ENCODE measurements at places on chromosomes 6 and 20. TPM values are rescaled to one million over a fixed set of nuclear protein-coding genes. Genes with fewer than 3 reads are reported as not detected.

DNA sequence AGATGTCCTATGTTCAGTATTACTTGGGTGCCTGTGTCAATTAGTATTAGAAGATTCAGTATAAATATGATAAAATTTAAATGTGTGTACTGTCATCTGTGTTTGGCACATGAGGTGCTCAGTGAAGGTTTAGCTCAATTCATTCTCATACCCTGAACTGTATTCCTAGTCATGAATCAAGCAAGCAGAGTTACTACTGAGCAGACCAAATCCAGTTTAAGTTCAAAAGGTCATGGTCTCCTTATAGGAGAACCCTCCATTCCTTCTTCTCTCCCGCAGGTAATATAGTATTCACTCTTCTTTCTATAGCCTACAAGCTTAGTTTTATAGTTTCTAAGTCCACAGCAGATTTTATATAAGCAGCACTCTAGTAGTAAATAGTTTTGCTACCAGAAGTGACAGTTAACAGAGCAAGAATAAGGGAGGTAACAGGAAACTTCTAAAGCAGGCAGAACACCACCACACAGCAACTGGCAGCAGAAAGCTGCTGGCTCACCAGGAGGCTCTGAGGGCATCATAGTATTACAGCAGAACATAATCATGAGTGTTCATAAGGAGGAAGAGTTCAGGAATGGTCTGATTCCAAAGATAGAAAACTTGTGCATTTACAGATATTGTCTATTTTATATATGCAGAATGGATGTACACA lies 133.2 kb downstream of the SLC16A10 start:
- no peak for DNase-seq

DNA sequence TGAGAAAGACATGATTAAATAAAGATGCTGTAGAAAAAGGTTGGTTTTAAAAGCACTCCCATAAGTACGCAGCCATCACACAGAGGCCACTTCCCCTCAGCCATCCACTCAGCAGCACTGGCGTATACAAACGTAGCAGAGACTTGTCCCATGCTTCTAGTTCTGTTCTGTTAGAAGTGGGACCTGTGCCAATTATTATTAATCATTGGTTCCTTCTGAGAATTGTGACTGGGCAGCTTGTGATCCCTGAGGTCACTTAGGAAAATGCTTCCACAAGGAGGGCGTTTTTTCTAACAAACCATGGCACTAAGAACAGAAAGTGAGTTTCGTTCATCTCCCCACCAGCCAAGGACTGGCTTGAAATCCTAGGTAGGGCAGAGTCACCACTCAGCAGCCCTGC lies 53.9 kb downstream of the FAM120B start:
- no peak for DNase-seq

DNA sequence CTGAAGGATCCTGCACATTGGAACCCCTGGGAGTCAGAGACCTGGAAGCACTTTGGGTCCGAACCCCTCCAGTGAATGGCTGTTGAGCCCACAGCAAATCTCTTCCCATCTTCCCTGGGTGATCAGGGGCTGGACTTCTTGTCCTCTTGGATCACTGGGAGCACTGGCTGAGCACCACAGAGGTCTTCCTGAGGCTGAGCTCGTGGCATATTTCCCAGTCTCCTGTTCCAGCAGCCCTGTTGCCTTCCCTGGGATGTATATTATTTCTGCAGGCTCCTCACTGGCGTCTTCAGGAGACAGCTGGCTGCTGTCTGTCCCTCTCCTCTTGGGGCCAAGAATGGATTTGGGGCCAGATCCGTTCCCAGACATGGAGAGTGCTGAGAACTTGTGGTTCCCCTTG lies 43.4 kb downstream of the PTK7 start:
- no peak for DNase-seq

DNA sequence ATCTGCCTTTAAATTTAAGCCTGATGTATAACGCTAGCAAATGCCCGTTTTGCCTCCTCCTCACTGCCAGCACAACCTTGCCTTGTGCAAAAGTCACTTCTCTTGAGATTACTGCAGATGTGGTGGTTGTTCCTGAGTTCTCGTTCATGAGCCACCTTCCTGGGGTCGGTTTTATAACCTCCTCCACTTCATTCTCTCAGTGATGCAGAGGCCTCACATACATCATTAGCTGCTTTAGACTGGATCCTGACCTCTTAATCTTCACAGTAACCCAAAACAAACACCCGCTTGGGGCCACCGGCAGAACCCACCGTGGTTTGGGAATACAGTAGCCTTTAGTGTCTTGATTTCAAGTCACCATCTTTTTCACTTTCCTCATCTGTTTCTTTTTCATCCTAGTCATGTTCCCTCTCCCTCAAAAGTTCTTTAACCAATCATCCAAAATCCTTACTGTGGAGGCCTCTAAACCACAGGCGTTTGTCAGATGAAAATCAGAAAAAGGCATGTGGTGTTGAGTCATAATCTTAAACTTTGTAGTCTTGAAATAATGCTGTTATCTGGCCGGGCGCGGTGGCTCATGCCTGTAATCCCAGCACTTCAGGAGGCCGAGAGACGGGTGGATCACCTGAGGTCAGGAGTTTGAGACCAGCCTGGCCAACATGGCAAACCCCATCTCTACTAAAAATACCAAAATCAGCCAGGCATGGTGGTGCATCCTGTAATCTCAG lies 430.3 kb upstream of the SOX4 start:
- DNase-seq = no peak

DNA sequence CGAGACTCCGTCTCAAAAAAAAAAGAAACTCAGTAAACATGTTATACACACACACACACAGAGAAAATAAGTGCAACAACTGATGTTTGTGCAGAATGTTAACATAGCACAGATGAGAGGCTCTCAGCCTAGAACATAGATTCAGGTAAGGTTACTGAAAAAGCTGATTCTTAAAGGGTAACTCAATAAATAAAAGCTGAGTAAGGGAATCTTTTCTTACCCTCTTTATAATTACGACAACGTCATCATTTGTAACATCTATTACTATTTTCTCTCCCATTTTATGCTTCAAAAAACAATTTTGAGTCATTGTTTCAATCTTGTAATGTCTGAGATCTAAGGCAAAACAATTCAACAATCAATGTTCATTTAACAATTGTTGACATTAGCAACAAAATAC lies 644.8 kb downstream of the RFPL4B start:
- DNase-seq = no peak

GRCh38 chr20:25485872-25486271 lies 78.4 kb downstream of the GINS1 start:
- DNase-seq = no peak

DNA sequence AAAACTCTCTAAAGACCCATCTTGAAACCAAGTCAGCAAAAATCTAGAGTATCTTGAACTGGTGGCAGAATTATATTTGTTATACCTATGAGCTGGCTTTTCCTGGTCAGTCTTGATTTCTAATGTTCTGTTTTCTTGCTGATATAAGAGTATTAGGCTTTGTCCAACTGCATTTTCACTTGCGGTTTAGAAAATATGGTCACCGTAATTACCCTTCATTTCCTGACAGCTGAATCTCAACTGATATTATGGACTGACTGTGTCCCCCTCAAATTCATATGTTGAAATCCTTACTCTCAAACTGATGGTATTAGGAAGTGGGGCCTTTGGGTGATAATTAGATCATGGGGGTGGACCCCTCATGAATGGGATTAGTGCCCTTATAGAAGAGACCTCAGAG lies 72.1 kb downstream of the TXLNB start:
- no peak for DNase-seq

DNA sequence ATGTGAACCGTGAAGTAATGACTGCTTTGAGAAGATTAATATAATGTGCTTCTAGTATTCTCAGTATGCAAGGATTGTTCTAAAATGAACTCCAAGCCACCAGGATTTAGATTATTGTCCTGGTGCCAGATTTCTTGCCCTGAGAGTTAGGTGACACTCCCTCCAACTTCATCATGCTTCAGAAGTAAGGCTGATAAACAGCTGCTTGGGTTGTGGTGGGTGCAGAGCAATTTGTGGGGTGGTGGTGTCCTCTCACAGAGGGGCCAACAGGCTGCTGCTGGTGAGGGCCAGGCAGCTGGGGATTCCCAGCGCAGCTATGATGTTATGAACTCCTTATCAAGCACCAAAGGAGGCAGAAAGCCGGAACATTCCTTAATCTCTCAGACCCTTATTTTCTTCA lies 114.6 kb downstream of the MCHR2 start:
- DNase-seq = no peak

DNA sequence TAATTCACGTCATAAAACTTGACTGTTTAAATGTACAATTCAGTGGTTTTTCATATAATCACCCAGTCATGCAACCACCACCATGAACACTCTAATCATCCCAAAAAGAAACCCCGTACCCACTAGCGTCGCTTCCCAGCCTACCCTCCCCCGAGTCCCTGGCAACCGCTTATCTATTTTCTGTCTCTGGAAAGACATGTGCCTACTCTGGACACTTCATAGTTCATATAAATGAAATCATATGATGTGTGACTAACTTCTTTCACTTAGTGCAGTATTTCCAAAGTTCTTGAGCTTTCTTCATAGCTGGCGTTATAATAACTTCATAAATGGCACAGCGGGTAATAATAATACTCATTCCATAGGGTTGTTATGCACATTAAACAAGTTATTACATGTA lies 215.2 kb downstream of the MYLK4 start:
- no peak for DNase-seq

DNA sequence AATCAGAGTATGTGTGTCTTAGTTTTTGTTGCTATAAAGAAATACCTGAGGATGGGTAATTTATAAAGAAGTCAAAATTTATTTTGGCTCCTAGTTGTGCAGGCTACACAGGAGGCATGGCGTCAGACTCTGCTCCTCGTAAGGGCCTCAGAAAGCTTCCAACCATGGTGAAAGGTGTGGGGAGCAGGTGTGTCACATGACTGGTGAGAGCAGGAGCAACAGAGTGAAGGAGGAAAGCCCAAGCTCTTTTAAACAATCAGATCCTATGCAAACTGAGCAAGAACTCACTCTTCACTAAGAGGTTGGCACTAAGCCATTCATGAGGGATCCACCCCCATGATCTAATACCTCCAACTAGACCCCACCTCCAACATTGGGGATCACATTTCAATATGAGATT lies 1524.3 kb downstream of the HACE1 start:
- no peak for DNase-seq

DNA sequence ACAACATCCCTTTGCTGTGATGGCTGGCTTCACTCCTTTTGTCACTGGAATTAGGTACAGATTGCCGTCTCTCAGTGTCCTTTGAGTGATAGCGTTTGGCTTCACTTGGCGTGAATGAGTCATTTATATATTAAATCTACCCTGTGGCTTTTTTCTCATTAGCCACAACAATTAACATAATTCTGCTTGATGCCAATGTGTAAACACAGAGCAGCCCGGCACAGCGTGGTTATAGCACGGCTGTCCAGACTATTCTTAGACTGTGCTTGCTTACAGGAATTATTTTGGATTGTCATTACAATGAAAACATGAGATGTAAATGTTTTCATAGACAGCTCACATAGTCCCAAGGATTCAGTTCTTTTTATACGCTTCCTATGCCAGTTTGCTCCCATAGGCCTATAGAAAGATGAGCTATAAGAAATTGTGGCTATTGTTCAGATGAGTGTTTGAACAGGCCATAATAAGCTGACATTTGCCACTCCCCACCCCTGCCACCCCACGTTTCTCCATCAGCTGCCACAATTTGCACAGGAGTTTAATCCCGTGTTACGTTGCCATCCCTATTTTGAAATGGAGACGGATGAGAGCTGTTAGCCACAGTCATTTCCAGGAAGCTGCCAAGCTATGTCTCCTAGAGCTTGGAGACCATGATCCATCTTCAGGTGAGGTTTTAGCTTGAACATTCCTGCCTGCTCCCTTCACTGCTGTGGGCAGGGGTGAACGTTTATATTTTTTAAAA lies 65.9 kb downstream of the PPP1R14C start:
- no peak for DNase-seq

GRCh38 chr6:169943241-169944060 lies 192.0 kb downstream of the ERMARD start:
- DNase-seq = no peak

DNA sequence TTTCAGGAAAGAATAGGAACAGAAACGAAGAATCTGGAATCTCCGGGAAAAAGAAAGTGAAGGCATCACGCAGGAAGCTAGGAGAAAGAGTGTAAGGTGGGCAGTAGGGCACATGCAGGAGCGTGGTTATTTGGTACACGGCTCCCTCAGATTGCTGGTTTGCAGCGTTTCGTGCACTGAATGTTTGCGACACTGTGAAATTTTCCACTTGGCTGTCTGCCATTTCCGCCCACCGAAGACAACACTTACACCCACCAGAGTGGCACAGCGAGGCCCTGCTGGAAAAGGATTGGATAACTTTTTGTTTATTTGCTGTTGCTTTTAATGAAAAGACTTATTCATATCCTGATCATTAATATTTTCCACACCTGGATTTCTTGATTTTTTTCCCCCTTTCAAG lies 248.3 kb downstream of the GMPR start:
- DNase-seq = peak; percentile 42

DNA sequence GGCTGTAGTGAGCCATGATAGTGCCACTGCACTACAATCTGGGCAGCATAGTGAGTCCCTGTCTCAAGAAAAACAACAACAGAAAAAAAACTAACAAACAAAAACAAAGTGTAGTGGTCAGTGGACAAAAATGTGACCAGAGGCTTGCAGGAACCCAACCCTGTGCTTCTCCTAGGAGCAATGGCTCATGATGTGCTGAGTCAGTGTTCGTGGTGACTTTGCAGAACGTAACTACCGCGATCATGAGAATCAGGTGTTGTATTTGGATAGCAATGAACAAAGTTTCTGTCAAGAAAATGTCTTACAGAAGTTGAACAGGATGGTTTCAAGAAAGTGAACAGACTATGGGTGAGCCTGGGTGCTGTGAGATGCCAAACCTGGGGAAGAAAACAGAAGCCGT lies 18.5 kb upstream of the FOXC1 start:
- DNase-seq = no peak

DNA sequence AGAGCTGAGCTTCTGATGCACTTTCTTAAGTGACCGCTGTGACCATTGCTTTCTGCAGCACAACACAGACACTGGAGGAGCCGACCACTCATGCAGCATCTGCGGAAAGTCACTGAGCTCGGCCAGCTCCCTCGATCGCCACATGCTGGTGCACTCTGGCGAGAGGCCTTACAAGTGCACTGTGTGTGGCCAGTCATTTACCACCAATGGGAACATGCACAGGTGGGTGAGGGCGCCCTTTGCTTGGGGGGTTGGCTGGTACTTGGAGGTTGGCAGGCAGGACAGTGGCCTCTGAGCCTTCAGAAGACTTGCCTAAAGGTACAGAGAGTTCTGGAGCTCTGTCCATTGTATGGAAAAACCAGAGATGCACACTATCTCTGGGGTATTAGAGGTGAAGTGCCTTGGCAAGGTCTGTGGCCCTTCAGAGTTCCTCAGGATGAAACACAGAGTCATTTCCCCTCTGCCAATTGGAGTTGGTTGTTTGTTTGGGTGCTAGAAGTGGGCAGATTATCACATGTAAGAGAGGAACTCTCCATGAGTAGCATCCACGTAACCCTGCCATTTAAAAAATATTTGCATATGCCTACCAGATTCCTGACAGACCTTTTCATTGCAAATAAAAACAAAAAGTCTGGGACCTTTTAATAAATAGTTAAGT lies 81.5 kb downstream of the RREB1 start:
- DNase-seq = no peak

- no peak for DNase-seq
These were observed 61.4 kb upstream of the ASIP start for GRCh38 chr20:34179637-34180360.

GMPR gene
- 1.8 TPM for total RNA-seq

LRRC73 gene
- 0.30 TPM for total RNA-seq

DPPA5 gene
- total RNA-seq = not detected

RGS17 gene
- total RNA-seq = not detected

AGER gene
- 27.8 TPM for total RNA-seq

ADGRB3 gene
- total RNA-seq = not detected

SALL4 gene
- total RNA-seq = not detected

KCNQ5 gene
- 0.59 TPM for total RNA-seq

CDSN gene
- not detected for total RNA-seq

PBOV1 gene
- total RNA-seq = not detected

CTCFL gene
- total RNA-seq = not detected

Data from CD4-positive, CD25-positive, alpha-beta regulatory T cell (primary cell).